ENCODE measurements at places on chromosomes 12 and 14. TPM values are rescaled to one million over a fixed set of nuclear protein-coding genes. Genes with fewer than 3 reads are reported as not detected.

DNA sequence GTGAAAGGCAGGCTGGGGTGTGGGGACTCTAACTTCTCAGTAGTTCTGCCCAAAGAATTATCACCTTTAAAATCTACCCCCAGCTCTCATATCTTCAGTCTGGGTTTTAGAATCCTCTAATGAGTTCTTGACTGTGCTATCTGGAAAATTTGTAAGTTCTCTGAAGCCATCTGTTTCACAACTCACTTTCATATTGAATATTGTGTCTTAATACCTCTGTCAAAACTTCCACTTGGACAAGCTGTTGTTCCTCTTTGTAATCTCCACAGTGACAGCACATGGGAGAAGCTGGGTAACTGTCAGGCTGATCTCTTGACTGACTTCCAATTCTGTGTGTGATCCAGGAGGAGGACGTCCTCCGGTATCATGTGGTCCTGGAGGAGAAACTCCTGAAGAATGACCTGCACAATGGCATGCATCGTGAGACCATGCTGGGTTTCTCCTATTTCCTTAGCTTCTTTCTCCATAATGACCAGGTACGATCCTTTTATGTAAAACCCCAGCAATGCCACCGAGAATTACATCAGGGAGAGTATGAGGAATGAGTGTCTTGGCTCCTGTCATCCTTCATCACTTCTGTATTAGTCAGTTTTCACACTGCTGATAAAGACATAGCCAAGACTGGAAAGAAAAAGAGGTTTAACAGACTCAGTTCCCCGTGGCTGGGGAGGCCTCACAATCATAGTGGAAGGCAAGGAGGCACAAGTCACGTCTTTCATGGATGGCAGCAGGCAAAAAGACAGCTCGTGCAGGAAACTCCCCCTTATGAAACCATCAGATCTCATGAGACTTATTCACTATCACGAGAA, 111.9 kb downstream of the STAB2 start:
- no peak for DNase-seq

- DNase-seq = no peak
These were observed 421.2 kb upstream of the FBXO33 start for GRCh38 chr14:39853441-39853840.

DNA sequence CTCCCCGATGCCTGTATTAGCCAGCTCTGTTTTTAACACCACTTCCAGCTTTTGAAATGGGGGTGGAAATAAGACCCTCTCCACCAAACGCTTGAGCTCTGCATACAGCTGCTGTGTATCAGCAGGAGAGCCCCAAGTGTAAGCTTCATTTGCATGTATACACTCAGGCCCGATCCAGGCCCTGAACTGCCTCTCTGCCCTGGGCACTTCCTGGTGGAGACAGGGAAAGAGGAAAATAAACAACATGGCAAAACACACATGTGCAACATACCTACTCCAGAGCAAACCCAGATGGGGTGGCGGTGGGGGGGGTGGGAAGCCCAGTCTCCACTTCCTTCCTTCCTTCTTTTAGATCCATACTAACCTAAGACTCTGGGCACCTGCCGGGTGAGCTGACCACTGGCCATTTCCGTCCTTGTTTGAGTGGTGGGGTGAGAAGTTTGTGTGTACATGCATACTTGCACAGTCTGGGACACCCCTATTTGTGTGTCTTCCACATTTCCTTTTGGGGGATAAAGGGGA, 55.3 kb downstream of the RBM19 start:
- DNase-seq = no peak

Gene FBXW8
- 11.2 TPM for polyA plus RNA-seq

DNA sequence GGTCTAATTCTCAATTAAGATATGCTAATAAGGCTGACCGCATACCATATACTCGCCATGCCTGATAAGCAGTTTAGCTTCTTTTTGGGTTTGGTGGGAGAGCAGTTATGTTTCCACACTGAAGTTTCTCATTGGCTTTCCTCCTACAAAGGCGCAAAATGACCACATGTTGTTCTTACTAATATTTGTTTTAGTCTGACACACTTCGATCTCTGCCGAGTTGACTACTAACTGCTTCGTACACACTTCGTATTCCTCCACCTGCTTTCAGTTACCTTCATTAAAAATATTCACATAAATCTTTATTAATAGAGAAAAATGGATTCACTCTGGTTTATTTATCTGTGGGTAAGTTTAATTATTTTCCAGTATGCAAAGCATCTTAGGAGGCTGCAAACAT, 41.7 kb downstream of the EMP1 start:
- DNase-seq = no peak

Gene CYP46A1
- polyA plus RNA-seq = not detected

GRCh38 chr12:93581370-93581769, 8.9 kb downstream of the SOCS2 start:
- no peak for DNase-seq

All from naive B cell (primary cell).